Fibroblast of skin of abdomen (primary cell): ENCODE measurements at places on chromosomes 2 and 18.

- no peak for DNase-seq
Observed at GRCh38 chr2:60495041-60495625, 58.3 kb downstream of the BCL11A start.

- no peak for DNase-seq
Observed at GRCh38 chr2:24399434-24400206, 39.3 kb upstream of the ITSN2 start.

- peak; percentile 67 for DNase-seq
Observed at GRCh38 chr18:9627642-9628041, 13.3 kb upstream of the PPP4R1 start.

- DNase-seq = no peak
Observed at GRCh38 chr2:128249555-128249954, 69.1 kb downstream of the HS6ST1 start.

GRCh38 chr2:24490690-24491541 is at the start of gene NCOA1:
TSS of gene NCOA1 (plus strand) at chr2:24491254. CDS start at chr2:24658678, 167,424 bp downstream.
- peak; percentile 90 for DNase-seq

DNA sequence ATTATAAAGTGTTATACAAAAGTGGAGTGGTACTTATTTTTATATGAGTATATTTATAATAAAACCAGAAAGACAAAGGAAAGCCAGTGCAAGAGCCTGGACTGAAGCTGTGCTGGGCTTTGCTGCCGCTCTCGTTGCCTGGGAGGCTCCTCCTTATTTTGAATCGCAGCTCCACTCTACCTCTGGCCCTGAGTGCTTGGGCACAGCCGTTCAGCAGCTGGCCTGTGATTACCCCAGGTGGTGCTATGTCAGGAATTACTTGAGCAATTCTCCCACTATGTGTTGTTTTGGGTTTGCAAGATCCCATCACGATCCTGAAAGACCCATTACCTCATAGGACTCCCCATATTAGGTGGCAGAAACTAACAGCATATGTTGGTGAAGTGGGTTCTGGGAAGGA is 53.0 kb upstream of the LCLAT1 start:
- DNase-seq = no peak

- no peak for DNase-seq
Observed at GRCh38 chr18:2486426-2486825, 84.9 kb downstream of the METTL4 start.

DNA sequence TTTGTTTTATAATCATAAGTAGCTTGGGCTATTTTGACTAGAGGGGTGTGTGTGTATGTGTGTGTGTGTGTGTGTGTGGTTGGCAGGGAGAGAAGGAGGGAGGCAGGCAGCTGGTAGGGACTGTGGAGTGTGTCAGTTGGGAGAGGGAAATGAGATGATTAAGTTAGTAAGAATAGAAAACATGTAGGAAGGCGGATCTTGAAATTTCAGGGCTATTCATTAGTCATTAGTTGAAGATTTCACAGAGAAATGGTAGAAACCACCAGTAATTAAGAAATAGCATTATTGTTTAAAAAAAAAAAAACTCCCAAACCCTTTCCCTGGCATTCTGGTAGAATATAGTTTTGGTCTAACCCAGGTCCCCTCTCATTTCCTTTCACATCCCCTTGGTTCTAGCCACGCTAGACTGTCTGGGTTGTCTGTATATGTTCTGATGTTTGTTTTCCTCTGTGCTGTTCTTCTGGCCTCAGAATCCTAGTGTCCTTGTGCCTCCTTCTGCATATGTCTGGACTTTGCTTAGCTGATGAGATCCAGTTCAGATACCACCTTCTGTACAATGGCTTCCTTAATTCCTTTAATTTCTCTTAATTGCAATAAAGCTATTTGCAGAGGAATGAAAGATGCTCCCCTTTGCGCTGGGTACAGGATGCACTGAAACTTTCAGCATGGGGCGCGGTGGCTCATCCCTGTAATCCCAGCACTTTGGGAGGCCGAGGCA is 161.6 kb downstream of the NEDD4L start:
- peak; percentile 90 for DNase-seq

DNA sequence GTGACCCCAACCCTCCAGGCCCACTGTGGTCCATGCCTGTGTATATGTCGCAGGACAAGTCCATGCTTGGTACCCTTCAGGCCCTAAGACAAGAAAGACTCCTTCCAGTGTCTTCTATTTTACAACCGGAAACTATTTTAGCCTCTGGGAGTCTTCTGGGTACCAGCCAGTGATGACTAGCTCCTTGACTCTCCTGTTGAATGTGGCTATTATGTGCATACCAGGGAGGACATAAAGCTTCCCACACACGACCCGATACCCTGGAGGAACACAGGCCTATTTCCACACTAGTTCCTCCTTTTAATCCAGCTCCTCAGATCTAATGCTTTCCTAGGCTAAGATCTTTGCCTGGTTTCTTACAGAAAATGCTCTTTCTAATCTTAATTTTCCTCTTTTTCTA is 178.1 kb downstream of the NCKAP5 start:
- DNase-seq = peak; percentile 35

DNA sequence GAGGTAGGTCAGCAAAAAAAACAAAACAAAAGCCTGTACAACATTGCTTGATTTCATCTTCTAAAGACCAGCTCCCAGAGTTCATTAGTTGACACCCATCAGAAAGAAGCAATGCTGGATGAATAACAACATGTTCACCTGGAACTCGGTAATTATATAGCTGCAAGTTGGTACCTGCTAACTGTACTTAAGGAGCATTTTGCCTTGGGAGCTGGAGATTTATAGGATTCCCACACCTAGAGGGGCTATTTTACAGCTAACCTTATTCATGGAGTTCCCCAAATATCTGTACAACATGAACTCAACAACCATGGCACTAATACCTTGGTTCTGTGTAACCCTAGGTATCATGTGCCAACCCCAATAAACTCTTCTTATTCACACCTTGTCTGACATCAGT is 281.1 kb upstream of the NCKAP5 start:
- DNase-seq = no peak

- peak; percentile 20 for DNase-seq
Observed at GRCh38 chr2:69384618-69385081, 2.4 kb downstream of the GFPT1 start.

- DNase-seq = no peak
Observed at GRCh38 chr2:231494669-231495068, 30.4 kb upstream of the NCL start.

GRCh38 chr2:133163111-133163510 is 405.2 kb downstream of the NCKAP5 start:
- DNase-seq = no peak

DNA sequence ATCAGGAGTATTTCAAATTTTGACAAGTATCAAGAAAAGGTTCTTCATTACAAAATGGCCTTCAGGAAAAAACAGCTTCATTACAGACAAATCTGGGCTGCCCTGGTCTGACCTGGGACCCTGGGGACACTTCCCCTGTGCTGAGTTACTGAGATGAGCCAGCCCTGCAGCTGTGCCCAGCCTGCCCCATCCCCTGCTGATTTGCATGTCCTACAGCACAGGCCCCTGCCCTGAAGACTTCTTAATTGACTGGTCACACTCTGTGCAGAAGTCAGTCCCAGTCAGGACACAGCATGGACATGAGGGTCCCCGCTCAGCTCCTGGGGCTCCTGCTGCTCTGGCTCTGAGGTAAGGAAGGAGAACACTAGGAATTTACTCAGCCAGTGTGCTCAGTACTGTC is 235.1 kb downstream of the ANKRD36B start:
- no peak for DNase-seq

DNA sequence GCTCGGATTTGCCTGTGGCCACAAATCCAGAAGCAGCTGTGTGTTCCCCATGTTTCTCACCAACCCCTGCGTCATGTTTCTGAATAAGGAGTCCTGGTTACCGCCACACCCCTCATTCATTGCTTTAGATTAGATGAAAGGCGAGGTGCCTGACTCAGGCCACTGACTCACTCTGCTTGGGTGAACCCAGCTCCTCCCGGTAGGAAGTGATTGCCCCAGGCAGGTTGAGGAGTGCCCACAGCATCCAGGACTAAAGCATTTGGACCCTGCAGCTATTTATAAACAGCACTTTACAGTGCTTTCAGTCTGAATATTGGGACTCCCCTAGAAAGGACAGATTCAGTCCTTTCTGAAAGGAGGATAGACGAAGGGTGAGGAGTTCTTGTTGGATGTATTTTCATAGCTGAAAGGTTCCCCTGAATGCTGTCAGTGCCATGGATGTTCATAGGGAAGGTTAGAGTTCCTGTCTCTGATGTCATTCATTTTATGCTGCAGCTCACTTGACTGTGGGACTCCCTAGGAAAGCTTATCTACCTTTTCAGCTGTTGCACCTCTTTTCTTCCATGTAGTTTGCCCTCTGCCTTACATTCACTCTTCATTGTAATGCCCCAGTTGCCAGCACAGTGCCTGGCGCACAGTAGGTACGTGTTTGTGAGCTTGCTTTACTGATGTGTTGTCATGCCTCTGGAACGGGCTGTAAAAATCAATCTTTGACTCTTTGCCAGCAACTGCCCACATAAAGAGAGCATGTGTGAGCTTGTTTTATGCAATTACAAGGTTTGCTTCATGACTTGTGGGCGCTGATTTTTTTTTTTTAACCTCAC is 14.9 kb downstream of the ITGA6 start:
- DNase-seq = peak; percentile 71

DNA sequence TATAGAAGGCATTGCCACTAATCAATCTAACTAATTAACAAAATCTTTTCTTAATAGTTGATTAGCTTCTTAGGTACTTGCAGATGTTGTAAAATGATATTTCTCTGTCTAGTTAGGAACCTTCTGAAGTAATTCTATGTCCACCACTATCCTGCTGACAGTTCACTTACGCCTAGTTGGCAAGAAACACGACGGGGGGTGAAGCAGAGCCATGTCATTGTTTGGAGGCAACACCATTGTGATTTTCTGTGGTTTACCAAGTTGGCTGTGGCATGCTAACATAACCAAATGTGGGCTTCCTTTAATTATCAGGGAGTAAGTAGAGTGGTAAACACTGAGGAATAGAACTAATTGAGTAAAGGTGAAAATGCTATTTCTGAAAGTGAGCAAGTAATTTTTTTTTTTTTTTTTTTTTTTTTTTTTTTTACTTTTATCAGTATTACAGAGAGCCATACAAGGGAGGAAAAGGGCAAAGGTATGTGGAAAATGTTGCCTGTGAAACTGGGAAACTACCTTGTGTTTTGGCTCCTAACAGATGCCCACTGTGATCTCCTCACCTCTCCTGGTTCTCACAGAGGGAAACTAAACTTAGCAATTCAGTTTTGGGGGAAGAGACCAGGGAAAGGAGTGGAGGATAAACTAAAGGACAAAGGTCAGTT is 126.8 kb downstream of the MEIS1 start:
- no peak for DNase-seq

DNA sequence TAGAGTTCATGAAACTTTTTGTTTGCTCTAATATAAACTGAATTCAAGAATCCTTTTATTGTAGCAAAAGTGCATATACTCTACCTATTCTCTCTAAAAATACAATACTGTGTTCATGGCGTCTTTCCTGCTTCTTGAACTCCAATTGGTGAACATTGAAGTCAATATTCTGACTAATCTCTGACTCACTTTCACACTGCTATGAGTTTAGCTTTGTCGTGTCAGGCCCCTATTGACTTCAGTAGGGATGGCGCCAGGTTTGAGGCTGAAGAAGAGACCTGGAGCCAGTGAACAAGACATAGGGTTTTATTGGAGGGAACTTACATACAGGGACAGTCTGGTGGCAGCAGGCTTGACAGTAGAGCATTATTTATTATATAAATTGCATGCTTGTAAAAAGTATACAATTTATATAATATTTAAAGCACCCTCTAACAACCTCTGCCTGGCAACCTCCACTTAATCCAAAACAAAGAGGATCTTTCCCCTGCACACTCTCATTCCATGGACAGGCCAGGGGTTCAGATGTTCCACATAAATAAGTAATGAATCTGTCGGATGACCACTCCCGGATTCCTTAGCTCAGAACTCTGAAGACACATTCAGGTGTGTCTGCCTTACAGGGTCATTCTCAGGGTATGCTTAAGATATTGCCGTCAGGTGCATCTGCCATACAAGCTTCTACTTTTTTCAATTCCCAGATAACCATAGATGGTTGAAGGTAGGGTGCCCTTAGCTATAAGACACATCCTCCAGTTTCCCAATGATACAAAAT is 141.0 kb downstream of the CERS6 start:
- DNase-seq = no peak

- no peak for DNase-seq
Observed at GRCh38 chr18:57057890-57058289, 89.0 kb upstream of the BOD1L2 start.

DNA sequence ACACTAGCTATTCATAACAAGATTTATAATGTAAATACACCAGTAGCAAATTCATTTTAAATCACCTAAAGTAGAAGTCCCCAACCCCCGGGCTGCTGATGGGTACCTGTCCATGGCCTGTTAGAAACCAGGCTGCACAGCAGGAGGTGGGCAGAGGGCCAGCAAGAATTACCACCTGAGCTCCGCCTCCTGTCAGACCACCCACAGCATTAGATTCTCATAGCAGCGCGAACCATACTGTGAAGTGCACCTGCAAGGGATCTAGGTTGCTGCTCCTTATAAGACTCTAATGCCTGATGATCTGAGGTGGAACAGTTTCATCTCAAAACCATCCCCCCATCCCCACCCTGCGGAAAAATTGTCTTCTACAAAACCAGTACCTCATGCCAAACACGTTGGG is 71.3 kb downstream of the KANSL1L start:
- DNase-seq = no peak

DNA sequence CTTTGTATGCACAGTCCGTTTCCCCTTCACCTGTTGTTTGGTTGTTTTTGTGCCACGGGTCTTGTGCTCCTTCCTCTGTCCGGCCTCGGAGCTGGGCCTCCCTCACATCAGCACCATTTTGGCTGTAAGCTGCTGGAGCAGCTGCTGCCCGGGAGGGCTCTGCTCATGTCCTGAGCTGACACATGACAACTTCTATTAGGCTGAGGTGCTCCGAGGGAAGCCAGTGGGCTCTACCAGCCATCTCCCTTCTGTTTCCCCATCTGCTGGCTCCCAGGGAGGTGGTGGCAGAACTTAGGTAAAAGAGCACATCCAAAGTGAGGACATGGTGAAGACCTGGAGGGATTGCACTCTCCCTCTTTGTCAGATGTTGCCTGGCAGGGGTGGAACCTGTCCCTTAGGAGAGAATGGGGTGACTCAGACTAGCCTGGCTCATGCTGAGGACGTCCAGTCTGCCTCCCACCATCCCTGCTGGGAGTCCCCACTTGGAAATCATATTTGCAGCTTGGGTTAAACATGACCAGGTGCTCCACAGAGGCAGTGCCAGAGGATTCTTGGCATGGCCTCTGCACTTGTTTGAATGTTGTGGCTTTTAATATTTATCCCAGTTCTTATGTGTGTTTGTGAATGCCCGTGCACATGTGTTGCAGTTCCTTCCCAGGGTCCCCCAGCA is 49.8 kb upstream of the TNP1 start:
- no peak for DNase-seq

DNA sequence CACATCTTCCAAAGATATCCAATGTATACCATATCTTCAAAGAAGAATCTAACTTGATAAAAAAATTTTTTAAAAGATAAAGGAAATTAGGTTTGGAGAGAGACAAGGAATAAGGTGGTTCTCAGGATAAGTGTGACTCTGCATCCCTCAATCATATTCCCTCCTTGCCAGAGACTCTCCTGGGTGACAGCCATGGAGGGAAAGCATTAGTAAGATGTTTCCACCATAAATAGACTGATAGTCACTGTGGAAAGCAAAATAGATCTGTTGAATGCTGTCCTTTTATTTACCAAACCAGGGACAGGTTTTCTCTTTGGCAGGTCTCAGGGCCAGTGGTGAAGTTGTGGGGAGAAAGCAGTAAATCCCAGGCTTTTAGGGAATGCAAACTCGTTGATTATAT is 107.6 kb downstream of the PRPF40A start:
- no peak for DNase-seq

- no peak for DNase-seq
Observed at GRCh38 chr18:47721876-47722275, 208.6 kb downstream of the SMAD2 start.
